ENCODE measurements at places on chromosomes 4 and X.

GRCh38 chr4:103002551-103002950 lies 17.0 kb downstream of the SLC9B1 start:
- no peak for DNase-seq

- DNase-seq, result no peak
Measured at GRCh38 chr4:6123116-6123515, 77.2 kb downstream of the JAKMIP1 start.

GRCh38 chr4:185925910-185926360 lies 113.9 kb upstream of the SORBS2 start:
- DNase-seq, result no peak

DNA sequence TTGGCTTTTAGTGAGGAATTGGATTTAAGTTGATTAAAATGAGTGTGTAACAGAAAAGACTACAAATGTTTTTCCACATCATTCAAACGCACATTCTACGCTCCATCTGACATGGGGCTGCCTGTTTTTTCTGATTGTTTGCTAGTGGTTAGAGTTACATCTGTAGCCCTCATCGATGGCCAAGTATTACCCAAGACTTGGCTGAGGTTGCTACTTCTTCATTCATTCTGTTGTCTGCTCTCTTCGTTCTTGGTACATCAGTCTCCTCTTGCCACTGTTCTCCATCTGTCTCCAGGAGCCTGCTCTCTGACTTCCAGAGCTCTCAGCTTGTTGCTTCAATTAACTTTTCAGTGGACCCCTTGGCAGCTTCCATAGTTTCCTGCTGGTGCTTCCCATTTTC lies 1844.6 kb upstream of the TENM3 start:
- no peak for DNase-seq

DNA sequence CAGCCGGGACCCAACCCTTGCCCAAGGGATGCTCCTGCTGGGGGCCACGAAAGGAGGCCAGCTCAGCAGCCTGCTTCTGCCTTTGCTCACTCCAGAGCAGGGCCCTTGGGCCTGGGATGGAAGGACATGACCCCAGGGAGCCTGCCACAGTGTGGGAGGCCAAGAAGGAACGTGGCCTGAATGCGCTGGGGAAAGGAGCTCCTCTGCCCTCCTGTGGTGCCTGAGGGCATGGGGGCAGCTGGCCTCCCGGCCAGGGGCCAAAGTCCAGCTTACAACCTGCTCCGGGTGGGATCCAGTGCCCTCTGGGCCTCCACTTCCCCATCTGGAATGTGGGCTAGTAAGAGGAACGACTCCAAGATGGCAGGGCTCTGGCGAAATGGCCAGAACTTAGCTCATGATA lies 2.0 kb upstream of the ATP2B3 start:
- no peak for DNase-seq

DNA sequence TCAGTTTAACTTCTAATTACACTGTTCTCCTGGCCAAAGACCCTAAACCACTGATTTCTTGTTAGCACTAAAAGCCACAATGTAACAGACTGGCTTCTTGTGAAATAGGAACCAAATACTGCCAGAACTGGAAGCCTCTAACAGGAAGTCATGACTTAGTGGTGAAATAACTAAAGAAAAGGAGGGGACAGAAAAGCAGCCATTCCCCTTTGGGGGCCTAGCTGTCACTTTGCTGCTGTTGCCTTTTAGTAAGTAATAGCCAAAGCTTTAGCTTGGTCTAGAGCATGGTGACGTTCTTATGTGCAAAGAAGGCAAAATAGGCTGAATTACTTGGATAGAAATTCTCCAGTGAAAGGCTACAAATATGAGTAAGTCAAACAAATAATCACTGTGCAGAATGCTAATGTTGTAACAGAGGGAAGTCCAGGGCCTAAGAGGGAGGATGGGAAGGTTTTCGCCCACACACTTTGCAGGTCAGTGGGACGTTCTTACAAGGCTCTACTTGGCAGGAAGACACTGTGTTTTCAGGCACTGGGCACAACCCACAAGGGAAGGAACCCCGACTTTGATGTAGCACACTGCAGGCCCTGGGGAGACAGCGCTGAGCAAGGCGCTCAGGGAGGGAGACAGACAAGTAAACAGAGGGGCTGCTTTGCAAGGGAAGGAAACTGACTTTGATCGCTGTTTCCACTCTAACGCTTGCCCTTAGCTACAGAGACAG lies 16.7 kb downstream of the GAB3 start:
- DNase-seq, result no peak

- DNase-seq, result no peak
Measured at GRCh38 chrX:14013054-14013453, 16.6 kb downstream of the GEMIN8 start.
